ENCODE measurements at places on chromosomes 2 and 18. TPM values are rescaled to one million over a fixed set of nuclear protein-coding genes. Genes with fewer than 3 reads are reported as not detected.

Gene CHRNA1
- total RNA-seq, result 0.31 TPM

Gene ADCYAP1
- total RNA-seq, result 0.27 TPM

DNA sequence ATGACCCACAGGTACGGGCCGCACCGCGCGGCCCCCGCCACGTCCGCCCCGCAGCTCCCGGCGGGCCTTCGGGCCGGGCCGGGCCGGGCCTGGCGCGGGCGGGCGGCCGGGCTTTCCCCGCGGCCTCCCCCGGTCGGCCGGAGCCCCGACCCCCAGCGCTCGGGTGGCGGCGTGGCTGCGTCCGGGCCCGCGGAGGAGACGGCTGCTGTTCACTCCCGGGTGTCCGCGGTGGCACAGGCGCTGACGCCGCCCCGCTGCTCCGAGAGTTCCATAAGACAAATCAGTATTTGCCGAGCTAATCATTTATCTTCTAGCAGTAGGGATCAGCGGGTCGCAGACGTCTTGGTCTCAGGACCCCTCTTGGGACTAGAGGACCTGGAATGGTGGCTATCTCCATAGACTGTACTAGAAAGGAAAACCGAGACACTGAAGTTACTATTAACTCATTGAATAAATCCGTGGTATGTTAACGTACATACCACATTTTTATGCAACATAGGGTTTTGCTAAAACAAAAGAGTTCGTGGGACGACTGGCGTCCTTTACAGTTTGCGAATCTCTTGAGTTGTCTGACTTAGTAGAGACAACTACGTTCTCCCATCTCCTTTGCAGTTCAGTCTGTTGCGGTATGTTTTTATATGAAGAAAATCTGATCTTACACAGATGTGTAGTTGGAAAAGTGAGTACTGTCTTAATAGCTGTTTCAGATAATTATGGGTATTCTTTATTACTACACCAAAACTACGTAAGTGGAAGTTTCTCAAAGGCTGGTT is 500 bp downstream of the LIMS1 start:
- DNase-seq, result peak; percentile 64

DNA sequence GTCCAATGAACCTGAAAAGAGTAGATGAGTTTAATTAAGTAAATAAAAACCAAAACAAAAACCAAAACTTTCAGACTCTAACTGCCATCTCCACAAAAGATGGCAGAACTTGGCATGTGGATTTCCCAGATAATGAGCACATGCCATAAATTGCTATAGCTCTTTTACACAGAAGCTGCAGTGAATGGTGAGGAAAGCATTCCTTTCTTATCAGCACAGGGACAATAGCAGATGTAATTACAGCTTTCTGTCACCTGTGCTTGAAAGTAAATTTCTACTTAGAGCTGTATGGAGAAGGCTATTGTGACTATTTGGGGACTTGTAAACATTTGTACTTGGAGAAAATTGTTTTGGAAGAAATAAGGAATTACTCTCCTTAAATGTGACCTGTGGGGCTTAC is 378.4 kb downstream of the RPRM start:
- DNase-seq, result no peak

DNA sequence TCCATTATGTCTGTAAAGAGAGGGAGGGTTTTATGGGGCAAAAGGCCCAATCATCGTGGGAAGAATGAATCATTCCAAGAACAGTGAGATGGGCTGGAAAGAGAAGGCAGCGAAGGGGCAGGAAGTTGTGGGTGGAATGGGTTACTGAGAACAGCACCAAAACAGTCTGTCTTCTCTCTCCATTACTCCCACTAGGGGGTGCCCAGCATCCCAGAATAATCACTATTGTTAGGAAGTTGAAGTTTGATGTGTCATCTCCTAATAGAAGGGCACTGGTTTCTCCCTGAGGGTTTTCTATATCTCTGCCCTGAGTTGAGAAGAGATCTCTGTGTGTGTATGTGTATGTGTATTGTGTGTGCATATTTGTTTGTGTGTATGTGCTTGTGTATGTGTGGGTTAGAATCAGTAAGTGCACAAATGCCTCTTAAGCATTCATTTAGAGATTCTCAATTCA is 76.6 kb upstream of the MAP4K3 start:
- peak; percentile 73 for DNase-seq
